ENCODE measurements at places on chromosomes 6 and 20. TPM values are rescaled to one million over a fixed set of nuclear protein-coding genes. Genes with fewer than 3 reads are reported as not detected.

Gene MKKS
- 24.5 TPM for total RNA-seq

GRCh38 chr6:11730641-11731040 lies 48.0 kb downstream of the ADTRP start:
- H3K27me3 ChIP-seq = no peaks in the 10 kb centered on the region
- no peaks in the 10 kb centered on the region for H3K36me3 ChIP-seq
- no peak overlapping the region for H3K27ac ChIP-seq
- H3K4me1 ChIP-seq = peaks cover 6% of the 10 kb centered on the region
- DNase-seq = no peak
- H3K4me3 ChIP-seq = no peak overlapping the region

DNA sequence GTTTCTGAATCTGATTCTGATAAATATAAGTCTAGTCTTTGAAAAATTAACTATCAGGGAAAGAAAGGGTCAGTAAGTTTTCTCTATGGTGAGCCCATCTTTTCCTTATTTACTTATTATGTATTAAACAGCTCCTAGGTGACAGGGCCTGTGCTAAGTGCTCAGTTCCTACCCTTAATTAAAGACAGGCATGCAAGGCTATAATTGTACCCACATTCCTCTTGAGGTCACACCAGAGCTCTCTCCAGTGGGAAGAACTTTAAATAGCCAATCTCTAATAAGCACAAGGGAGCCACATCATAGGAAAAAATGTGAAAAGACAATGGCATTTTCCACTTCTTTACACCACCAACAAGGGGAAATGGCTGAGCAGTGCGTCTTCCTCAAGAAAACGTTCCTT lies 421.8 kb upstream of the SLC35B3 start:
- no peak for DNase-seq
- no peaks in the 10 kb centered on the region for H3K4me1 ChIP-seq
- H3K27ac ChIP-seq = no peak overlapping the region
- H3K27me3 ChIP-seq = no peaks in the 10 kb centered on the region

GRCh38 chr6:111862741-111863140 lies 10.5 kb downstream of the FYN start:
- no peak for DNase-seq
- H3K27ac ChIP-seq = no peak overlapping the region
- H3K27me3 ChIP-seq = no peaks in the 10 kb centered on the region
- H3K4me1 ChIP-seq = peaks cover 45% of the 10 kb centered on the region
- H3K36me3 ChIP-seq = no peaks in the 10 kb centered on the region
- no peak overlapping the region for H3K4me3 ChIP-seq

- no peaks in the 10 kb centered on the region for H3K4me1 ChIP-seq
- no peaks in the 10 kb centered on the region for H3K27me3 ChIP-seq
- no peak overlapping the region for H3K4me3 ChIP-seq
- no peak overlapping the region for H3K27ac ChIP-seq
- no peak for DNase-seq
These were observed 151.9 kb upstream of the SLC22A16 start for GRCh38 chr6:110628330-110628729.

- no peak overlapping the region for H3K27ac ChIP-seq
- H3K4me3 ChIP-seq = no peak overlapping the region
- H3K36me3 ChIP-seq = no peaks in the 10 kb centered on the region
- H3K27me3 ChIP-seq = no peaks in the 10 kb centered on the region
- peak; percentile 61 for DNase-seq
These were observed 142.6 kb downstream of the MRPL14 start for GRCh38 chr6:43984442-43985321.

Gene RNF39
- total RNA-seq = not detected

Gene BPIFB4
- total RNA-seq = not detected

Gene TMEM74B
- not detected for total RNA-seq

DNA sequence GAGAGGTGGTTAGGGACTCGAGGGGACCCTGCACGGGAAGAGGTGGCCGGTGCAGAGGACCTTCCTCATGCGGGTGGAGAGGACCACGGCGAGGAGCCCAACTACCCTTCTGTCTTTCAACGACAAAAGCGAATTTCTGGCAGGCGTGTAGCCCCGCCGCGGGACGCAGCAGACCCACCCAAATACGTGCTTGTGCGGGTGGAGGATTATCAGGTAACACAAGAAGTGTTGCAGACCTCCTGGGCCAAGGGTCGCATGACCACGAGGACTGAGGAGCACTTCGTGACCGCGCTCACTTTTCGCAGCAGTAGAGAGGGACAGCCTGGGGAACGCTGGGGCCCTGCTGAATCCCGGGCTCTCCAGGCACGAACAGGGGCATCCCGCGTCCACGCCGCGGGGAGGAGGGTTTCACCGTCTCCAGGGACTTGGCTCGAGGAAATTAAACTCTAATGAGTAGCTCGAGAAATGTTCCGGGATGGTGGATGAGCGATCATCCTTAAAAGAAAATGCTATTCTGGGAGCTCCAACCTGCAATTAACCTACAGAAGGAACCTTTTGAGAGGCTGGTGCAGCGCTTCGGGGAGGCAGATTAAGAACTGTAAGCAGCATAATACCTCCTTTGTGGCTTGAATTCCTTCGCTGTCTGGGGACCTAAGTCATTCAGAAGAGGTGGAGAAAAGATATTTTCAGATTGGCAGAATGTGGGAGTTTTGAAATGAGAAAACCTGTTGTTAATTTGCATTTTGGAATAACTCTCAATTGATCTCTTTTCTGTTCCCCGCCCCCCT lies 804 bp downstream of the C6orf141 start:
- DNase-seq = no peak
- no peaks in the 10 kb centered on the region for H3K36me3 ChIP-seq
- peak overlapping the region; percentile 27 for H3K4me3 ChIP-seq
- no peak overlapping the region for H3K27ac ChIP-seq
- H3K4me1 ChIP-seq = peaks cover 16% of the 10 kb centered on the region
- H3K27me3 ChIP-seq = peaks cover 10% of the 10 kb centered on the region

Gene LRRC1
- total RNA-seq = 25.0 TPM

GRCh38 chr20:38032585-38033329 lies 499 bp downstream of the TTI1 start:
- H3K27ac ChIP-seq = peak overlapping the region; percentile 96
- peaks cover 14% of the 10 kb centered on the region for H3K36me3 ChIP-seq
- H3K27me3 ChIP-seq = no peaks in the 10 kb centered on the region

GRCh38 chr6:116969211-116969863 lies 92.3 kb downstream of the RFX6 start:
- no peaks in the 10 kb centered on the region for H3K36me3 ChIP-seq
- no peaks in the 10 kb centered on the region for H3K4me1 ChIP-seq
- H3K4me3 ChIP-seq = no peak overlapping the region
- no peak overlapping the region for H3K27ac ChIP-seq

GRCh38 chr6:107717781-107718180 lies 106.3 kb downstream of the SCML4 start:
- no peak for DNase-seq
- H3K36me3 ChIP-seq = no peaks in the 10 kb centered on the region

DNA sequence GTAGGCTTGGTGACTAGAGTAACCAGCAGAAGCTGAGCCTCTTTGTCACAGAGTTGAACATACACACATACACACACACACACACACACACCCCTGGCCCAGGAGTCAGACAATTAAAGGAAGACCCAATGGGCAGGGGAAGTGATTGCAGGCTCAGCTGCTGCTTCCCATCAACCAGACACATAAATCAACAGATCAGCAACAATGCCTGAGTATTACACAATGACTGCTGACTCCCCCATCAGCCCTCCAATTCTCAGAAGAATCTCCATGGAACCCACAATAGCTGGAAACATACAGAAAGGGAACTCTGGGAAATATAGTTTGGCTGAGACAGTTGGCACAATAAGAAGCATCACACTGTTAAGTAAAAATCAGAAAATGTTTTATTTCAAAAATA lies 270.4 kb upstream of the PLCB4 start:
- DNase-seq = no peak
- peaks cover 13% of the 10 kb centered on the region for H3K4me1 ChIP-seq
- H3K36me3 ChIP-seq = no peaks in the 10 kb centered on the region

- H3K27ac ChIP-seq = no peak overlapping the region
- H3K4me3 ChIP-seq = no peak overlapping the region
- no peaks in the 10 kb centered on the region for H3K27me3 ChIP-seq
- no peaks in the 10 kb centered on the region for H3K36me3 ChIP-seq
These were observed 96.8 kb downstream of the TENT5A start for GRCh38 chr6:81655696-81656095.

- no peak overlapping the region for H3K27ac ChIP-seq
- no peaks in the 10 kb centered on the region for H3K36me3 ChIP-seq
- H3K4me3 ChIP-seq = no peak overlapping the region
These were observed 3.5 kb upstream of the DEFB110 start for GRCh38 chr6:50025258-50025657.

DNA sequence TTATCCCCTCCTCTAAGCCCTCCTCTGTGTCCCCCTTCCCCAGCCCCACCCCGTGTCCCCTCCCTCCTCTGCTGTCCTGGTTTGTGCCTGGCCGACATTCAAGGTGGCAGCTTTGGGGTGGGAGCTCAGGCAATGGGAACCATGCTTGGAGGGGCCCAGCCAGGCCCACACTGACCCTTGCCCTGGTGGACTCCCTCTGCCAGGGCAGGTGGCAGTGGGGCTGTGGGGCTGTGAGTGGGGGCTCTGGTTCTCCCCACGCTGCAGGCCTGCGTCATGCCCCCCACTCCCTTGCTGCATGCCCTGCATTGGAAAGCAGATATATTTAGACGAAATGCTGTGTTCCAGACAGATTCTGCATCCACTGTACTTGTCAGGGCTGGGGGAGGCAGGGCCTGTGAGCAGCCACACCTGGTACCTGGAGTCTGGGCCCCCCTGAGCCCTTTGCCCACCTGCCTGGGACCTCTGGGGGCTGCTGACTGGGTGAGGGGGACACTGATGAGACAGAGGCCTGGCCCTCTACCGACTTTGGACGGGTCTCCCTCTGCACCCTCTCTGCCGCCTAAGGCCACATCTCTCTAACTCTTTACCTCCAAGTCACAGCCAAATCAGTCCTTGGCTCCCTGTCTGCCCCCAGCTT lies 14.2 kb downstream of the DLGAP4 start:
- no peak overlapping the region for H3K27ac ChIP-seq
- H3K4me1 ChIP-seq = no peaks in the 10 kb centered on the region
- DNase-seq = no peak
- no peaks in the 10 kb centered on the region for H3K27me3 ChIP-seq
- no peaks in the 10 kb centered on the region for H3K36me3 ChIP-seq

Gene FABP7
- not detected for total RNA-seq

DNA sequence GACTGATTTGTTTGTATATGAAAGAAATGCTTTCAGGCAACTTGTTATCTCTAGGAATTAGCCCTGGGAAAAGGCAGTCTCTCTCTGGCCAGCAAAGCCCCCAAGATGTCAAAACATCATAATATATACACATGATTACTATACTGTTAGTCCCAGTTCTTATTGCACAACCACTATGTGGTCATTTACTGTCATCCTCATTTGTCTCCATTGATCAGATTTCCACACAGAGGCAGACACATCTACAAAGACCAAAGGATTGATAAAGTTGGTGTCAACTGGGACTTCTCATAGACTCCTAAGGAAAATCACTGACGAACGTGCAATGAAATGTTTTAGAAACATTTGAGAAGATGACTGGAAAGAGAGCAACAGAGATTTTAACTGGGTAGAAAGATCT lies 71.9 kb upstream of the POPDC3 start:
- no peaks in the 10 kb centered on the region for H3K27me3 ChIP-seq
- no peaks in the 10 kb centered on the region for H3K4me1 ChIP-seq
- no peak for DNase-seq
- no peaks in the 10 kb centered on the region for H3K36me3 ChIP-seq
- H3K27ac ChIP-seq = no peak overlapping the region
- H3K4me3 ChIP-seq = no peak overlapping the region

GRCh38 chr20:47304287-47304686 lies 52.2 kb downstream of the ZMYND8 start:
- peak; percentile 77 for DNase-seq
- peak overlapping the region; percentile 77 for H3K27ac ChIP-seq
- no peaks in the 10 kb centered on the region for H3K36me3 ChIP-seq
- peaks cover 63% of the 10 kb centered on the region for H3K4me1 ChIP-seq
- no peak overlapping the region for H3K4me3 ChIP-seq

Gene HAO1
- total RNA-seq = not detected

GRCh38 chr6:19551611-19552010 lies 285.6 kb upstream of the ID4 start:
- no peaks in the 10 kb centered on the region for H3K27me3 ChIP-seq
- no peak overlapping the region for H3K4me3 ChIP-seq
- no peaks in the 10 kb centered on the region for H3K36me3 ChIP-seq
- DNase-seq = no peak
- H3K27ac ChIP-seq = no peak overlapping the region

Gene MUC21
- not detected for total RNA-seq

Gene ZFP57
- total RNA-seq = not detected

Gene IL20RA
- total RNA-seq = 0.71 TPM

DNA sequence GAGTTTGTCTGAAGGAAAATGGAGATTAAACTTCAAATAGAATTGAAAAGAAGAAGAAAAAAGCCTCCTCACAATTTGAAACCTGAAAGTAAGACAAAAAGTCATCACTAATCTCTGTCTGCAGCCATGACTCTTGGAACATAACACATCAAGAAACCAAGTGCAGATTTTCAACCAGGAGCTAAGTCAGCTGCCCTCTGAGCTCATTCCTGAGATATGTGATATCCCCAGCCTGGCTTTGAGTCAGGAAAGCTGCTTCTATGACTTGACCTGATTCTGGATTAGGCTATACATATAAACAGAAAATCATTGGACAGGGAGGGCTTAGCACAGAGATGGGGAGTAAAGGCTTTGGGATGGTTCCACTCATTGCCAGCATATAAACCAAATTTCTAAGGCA lies 891.4 kb downstream of the TFAP2A start:
- DNase-seq = no peak
- H3K4me3 ChIP-seq = no peak overlapping the region
- H3K36me3 ChIP-seq = no peaks in the 10 kb centered on the region
- no peaks in the 10 kb centered on the region for H3K4me1 ChIP-seq

- H3K4me1 ChIP-seq = no peaks in the 10 kb centered on the region
- no peak overlapping the region for H3K4me3 ChIP-seq
- no peak for DNase-seq
- no peaks in the 10 kb centered on the region for H3K36me3 ChIP-seq
- H3K27ac ChIP-seq = no peak overlapping the region
- no peaks in the 10 kb centered on the region for H3K27me3 ChIP-seq
These were observed 12.9 kb upstream of the GFOD1 start for GRCh38 chr6:13500264-13500663.

Gene RIMS4
- total RNA-seq = 0.66 TPM

DNA sequence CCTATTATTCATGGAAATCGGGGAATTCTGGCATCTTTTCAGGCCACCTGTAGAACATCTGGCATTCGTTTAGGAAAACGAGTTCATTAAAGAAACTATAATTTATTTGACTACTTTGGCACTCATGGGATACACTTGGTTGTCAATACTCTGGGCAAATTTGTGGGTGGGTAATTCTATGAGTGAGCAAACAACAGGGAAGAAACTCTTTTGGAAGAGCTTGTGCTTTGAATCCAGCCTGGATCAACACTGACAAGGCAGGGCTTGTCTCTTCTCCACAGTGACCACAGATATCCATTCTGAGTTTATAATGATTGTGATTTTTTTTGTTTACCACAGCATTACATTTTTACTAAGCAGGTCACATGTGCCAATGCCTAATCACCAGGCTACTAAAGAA lies 394.7 kb downstream of the THBS2 start:
- no peaks in the 10 kb centered on the region for H3K36me3 ChIP-seq
- H3K27me3 ChIP-seq = no peaks in the 10 kb centered on the region
- DNase-seq = no peak
- no peak overlapping the region for H3K4me3 ChIP-seq

GRCh38 chr6:4803343-4803744 lies 27.1 kb downstream of the CDYL start:
- no peak for DNase-seq
- no peak overlapping the region for H3K27ac ChIP-seq
- no peaks in the 10 kb centered on the region for H3K27me3 ChIP-seq
- no peaks in the 10 kb centered on the region for H3K36me3 ChIP-seq

Gene WFDC12
- not detected for total RNA-seq

- no peak for DNase-seq
- no peaks in the 10 kb centered on the region for H3K36me3 ChIP-seq
- no peak overlapping the region for H3K4me3 ChIP-seq
- no peaks in the 10 kb centered on the region for H3K4me1 ChIP-seq
These were observed 9.2 kb upstream of the PREX1 start for GRCh38 chr20:48837014-48837413.
